ENCODE measurements at places on chromosomes 3 and 15.

DNA sequence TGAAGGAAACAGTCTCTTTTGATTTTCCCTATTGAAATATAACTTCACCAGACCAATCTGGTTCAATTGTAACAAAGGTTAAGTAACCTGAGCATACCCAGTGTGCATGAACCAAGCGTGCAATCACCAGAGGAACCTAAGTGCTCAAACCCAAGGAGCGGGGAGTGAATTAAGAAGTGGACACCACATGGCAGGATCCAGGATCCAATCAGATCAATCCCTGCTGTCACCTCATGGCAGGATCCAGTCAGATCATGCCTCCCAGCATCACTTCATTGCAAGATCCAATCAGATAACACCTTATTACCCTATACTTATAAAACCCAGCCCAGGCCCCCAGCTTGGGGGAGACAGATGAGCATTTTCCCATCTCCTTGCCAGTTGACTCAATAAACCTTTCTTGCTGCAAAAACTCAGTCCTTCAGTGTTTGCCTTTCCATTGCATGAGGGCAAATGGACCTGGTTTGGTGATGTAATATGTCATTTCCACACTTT is 38.9 kb upstream of the RNU6-1 start:
- DNase-seq, result no peak

DNA sequence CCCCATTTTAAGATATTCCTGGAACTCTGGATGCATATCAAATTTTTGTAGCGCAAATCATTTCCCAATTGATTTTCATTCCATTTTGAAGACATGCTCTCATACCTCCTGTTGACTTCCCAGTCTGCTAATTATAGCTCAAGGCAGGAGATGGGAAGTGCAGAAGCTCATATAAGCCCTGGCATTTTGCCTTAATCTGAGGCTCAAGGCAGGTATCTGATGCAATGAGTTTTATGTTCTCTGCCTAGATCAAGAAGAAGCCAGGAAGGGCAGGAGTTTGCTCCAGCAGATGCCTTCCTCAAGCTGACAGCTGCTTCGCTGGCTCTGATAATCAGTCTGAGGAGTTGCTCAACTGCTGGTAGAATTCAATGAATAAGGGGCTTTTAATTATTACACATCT is 65.6 kb upstream of the NEDD4 start:
- DNase-seq, result no peak

- DNase-seq, result no peak
These were observed 65.7 kb downstream of the RASA2 start for GRCh38 chr3:141552440-141552991.

DNA sequence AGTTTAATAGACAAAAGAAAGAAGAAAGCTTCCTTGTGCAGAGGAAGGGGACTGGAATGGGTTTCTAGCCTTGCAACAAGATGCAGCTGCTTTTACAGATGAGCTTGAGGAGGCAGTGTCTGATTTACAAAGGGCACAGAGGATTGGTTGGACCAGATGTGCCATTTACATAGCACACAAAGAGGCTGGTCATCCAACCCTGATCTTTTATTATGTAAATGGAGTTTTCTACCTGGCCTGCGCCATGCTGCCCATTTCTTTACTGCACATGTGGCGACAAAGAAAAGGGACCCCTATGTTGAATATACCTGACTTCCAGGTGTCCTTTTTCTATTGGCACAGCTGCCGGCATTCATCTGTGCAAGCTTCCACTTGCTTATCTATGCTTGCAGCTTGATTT is 409.4 kb upstream of the FRG2C start:
- no peak for DNase-seq

- DNase-seq, result no peak
These were observed 120.8 kb downstream of the RPL22L1 start for GRCh38 chr3:170749185-170749584.

DNA sequence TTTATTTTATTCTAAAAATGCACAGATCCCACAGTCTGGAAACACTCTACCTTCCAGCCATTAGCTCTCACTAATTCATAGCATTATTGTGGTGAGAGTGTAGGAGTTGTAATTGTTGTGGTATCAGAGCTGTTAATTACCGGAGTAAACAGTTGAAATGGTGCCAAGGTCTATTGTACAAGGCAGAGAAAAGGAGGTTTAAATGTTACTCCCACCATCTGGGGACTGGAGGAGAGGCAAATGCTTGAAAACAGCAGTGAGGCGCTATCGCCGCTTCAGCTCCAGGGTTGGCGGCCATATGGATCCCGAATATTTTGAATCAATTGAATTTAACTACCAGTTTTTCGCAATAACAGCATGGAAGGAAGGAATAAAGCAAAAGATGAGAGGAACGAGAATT is 113.1 kb upstream of the C15orf61 start:
- no peak for DNase-seq

- no peak for DNase-seq
These were observed 1.5 kb upstream of the TM4SF19 start for GRCh38 chr3:196339493-196340254.

DNA sequence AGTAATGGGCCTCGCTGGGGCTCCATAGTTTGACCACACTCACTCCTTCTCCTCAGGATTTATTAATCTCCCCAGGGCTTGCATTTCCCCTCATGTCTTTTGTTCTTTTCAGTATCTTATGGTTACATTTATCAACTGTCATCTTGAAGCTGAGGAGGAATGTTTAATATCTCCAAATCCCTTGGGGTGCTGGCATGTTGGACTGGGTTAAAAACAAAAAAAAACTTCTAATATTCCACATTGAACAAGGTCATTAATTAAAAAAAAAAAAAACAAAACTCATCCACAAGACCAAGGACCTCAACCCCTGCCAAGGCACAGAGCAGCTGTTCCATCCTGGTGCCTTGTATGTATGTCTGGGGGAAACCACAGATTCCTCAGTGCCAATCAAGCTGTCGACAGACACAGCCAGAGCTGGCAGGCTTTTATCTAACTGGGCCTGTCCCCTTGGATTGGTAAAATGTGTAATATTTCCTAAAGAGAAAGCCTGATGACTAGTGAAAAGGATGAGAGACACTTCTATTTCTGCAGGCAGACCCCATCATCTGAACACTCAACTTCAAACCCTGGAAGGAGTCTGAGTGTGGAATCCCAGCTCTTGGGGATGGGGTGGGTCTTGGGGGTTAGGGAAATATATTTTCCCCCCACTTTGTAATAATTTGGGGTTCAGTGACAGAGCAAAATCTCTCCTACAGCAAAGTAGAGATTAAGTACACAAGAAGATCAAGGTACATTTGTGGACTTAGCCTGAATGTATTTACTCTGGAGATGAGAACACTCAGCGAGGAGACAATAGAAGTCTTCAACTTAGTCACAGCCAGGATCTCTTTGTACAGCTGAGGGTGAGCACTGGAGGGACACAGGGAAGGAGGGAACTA is 69.1 kb downstream of the TTC23 start:
- DNase-seq, result no peak

- peak; percentile 62 for DNase-seq
These were observed 14.2 kb downstream of the CSK start for GRCh38 chr15:74795966-74796625.

- DNase-seq, result no peak
These were observed 547.2 kb upstream of the TGFBR2 start for GRCh38 chr3:30059240-30059639.

GRCh38 chr15:70512772-70513362 is 250.5 kb downstream of the UACA start:
- DNase-seq, result peak; percentile 74

GRCh38 chr15:42730536-42730935 is 6.4 kb downstream of the CDAN1 start:
- no peak for DNase-seq

DNA sequence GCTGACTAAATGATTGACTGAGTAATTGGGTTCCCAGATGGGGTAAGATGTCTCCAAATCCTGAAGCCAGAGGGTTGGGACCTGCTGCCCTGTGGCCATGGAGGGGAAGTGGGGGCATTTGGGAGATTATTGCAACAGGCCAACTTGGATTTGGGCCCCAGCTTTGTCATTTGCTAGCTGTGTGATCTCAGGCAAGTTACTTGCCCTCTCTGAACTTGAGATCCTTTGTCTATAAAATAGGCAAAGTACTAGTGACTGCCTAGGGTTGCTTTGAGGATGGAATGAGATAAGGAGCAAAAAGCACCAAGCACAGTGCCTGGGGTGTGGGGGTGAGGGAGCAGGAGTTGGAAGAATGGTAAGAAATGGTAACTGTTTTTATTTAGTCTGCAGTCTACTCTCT is 4.4 kb upstream of the INSYN1 start:
- no peak for DNase-seq

DNA sequence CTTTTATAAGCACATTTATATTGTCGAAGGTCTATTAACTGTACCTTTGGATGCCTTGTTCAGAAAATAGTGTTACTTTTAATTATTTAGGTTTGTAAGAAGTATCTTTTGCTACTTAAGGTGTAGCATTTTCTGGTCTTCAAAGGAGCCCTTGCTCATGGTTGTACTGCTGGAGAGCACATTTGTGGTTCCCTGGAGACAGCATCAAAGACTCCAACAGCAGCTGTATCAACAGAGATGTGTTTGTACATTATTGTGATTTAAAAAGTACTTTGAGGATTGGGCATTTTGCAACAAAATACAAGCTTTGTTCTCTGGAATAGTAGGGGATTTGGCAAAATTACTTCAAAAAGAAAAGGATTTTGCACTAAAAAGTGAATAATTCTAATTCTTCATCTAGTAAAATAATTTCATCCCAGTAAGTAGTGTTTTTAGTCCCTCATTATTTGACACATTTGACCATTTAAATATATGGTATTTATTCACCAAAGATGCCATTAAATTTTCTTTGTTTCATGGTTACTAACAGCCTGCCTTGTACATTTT is 16.5 kb downstream of the TBC1D23 start:
- no peak for DNase-seq

DNA sequence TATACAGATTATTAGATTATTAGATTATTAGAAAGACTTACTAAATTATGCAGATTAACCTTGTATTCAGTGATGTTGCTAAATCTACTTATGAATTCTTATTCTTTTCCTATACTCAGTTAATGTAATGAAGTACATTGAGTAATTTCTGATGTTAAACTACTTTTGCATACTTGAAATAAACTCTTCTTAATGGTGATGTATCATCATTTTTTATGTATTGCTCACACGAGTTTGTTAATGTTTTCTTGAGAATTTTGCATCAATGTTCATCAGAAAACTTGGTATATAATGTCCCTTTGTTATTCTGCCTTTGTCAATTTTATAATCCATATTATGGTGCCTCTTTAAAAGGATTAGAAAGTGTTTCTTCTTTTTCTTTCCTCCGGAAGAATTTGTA is 163.2 kb upstream of the COL8A1 start:
- DNase-seq, result no peak

DNA sequence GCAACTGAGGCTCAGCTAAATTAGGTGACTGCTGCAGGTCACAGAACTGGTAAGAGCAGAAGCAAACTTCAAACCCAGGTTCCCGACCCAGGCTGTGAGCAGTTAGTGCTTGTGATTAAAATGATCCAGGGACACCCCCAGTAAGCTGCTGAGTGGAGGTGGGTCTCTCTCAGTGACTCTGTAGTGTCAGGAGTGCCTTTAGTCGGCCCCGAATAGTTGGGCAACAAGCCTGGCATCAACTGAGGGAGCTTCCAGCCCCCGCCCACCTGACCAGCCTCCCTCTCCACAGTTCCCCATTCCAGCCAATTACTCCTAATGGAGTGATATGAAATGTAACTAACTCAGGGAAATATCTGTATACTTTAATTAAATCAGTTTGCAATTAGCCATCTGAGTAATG is 168.0 kb upstream of the SMAD3 start:
- no peak for DNase-seq

- DNase-seq, result no peak
These were observed 89.5 kb downstream of the SUCNR1 start for GRCh38 chr3:151962912-151963311.

DNA sequence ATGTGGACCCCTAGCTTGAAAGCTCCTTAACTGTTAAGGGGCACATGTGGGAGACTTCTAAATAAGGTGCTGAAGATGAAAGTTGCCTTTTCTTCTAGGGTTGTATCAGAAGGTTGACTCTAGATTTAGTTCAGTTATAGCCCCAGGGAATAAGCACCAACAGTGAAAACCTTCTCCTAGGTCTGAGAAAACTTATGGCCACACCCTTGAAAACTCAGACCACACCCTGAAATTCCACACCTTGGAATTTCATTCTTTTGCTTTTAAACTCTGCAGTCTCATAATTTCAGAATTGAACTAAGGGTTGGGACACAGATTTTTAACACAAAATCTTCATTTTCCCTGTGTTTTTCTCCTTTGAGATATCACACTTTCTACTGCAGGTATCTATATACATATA is 355.8 kb upstream of the IL12A start:
- DNase-seq, result no peak

- DNase-seq, result no peak
These were observed 8.8 kb downstream of the TMEM40 start for GRCh38 chr3:12750223-12750622.

DNA sequence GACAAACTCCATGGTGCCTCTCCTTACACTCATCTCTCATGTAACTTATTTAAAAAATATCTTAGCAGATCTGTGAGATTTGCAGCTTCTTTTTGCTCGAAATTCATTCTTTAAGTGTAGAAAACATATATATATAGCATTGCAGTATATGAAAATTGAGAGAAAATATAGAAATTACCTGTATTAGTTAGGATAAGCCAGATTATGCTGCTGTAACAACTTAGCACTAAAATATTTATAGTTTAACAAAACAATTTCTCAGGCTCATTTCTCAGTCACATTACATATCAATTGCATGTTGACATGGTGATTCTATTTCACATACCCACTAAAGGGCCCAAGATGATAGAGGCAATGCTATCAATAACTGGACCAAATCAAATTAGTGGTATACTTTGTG is 54.7 kb downstream of the NR2F2 start:
- DNase-seq, result no peak

- DNase-seq, result no peak
These were observed 25.9 kb upstream of the UACA start for GRCh38 chr15:70789213-70789612.

GRCh38 chr3:114213292-114213626 is 24.1 kb downstream of the ZNF80 start:
- no peak for DNase-seq
